Activated naive CD8-positive, alpha-beta T cell treated with anti-CD3 and anti-CD28 coated beads, Interleukin-2, amount 50 U/mL, for 24 hours (primary cell): ENCODE measurements at places on chromosomes 4 and X.

GRCh38 chr4:53183754-53184153, 182.1 kb downstream of the SCFD2 start:
- no peak for DNase-seq

- no peak for DNase-seq
These were observed 56.0 kb downstream of the PDLIM5 start for GRCh38 chr4:94507708-94508107.

GRCh38 chr4:169202145-169202699, 68.5 kb downstream of the SH3RF1 start:
- DNase-seq = no peak

- no peak for DNase-seq
These were observed 276.2 kb downstream of the CHIC1 start for GRCh38 chrX:73839152-73839551.

- no peak for DNase-seq
These were observed 31.0 kb downstream of the IRF2 start for GRCh38 chr4:184443318-184443717.

DNA sequence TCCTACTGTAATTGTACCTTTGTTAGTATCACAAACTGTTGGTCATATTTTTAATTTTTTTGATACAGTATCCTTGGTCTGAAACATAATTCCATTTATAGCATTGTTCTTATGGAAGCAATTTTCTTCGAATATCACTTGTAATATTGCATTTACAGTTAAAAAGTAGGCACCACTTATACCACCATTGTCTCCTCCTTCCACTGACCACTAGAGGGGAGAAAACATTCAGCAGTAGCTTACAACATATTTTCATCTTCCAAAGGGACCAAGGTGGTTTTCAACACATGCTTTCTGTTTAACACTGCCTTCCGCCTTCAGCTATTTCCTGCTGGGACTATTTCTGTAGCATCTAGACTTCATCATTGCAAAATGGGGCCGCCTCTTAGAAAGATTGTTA, 146.2 kb downstream of the COL4A6 start:
- no peak for DNase-seq

- no peak for DNase-seq
These were observed 1627.5 kb upstream of the TENM3 start for GRCh38 chr4:180615746-180616145.

DNA sequence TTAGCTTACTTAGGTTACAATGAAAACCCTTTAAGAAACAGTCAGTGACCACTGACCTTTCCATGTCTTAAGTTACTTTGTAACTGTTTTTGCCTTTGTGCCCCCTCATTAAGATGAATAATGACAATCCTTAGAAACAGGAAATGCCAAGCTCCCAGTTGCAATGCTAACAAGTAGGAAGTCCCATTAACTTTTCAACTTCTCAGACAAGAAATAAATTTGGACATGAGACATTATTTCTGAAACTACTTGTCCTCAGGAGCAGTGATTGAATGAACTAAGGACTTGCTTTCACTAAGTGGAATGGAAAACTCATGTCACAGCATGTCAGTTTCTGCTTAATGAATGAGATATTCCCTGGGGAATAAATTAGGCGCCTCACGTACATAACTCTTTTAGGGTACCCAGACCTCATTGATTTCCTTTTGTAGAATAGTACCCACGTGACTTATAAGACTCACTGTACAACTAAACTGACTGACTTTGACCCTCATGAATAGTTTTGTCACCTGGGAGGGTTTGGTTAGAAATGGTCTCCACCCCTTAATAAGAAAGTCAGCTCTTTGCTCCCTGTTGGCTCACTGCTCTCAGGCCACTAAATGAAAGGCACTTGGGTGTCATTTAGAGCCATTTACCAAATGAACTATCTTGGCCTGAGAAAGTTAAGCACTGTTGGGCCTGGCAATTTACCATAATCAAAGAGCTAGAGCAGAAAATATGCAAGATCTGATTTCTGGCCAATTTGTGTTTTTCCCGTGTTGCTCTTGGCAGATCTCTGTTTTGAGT, 383.9 kb downstream of the RPA4 start:
- DNase-seq = no peak

DNA sequence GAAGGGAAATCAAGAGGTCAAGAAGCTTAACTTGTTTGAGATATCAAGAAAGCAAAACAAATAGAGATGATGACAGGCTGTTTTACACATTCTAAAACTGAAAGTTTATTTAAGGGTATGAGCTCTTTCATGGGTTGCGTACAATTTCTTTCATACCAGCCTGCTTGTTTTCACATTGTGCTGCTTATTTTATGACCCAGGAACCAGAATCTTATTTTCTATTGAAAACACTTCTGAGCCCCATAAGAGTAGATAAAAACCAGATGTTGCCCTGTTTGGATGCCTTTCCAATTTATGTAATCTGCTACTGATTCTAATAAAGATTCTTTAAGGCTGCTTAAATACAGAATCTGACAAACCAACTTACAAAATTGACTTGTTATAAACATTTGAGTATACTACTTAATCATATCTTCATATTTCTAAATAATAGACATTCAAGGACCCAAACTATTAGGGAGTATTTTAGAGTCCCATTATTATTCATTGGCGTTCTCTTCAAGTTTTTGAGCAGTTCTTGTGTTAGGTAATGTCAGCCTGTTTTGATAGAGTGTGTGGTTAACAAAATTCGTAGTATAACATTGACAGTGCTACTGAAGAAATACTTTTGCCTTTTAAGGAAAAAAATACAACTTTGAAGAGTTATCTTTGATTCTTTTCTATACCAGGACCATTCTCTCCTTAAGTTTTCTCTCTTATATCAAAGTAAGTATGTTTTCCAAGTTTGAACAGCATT, 74.4 kb downstream of the PDLIM5 start:
- DNase-seq = no peak

- DNase-seq = no peak
These were observed 1199.1 kb downstream of the ADGRL3 start for GRCh38 chr4:62399242-62399641.

GRCh38 chrX:39361736-39362135, 560.5 kb downstream of the MID1IP1 start:
- no peak for DNase-seq

GRCh38 chrX:70433848-70434351, 10.7 kb upstream of the DLG3 start:
- DNase-seq = peak; percentile 76

GRCh38 chr4:19195696-19196095, 1056.0 kb upstream of the SLIT2 start:
- DNase-seq = no peak

DNA sequence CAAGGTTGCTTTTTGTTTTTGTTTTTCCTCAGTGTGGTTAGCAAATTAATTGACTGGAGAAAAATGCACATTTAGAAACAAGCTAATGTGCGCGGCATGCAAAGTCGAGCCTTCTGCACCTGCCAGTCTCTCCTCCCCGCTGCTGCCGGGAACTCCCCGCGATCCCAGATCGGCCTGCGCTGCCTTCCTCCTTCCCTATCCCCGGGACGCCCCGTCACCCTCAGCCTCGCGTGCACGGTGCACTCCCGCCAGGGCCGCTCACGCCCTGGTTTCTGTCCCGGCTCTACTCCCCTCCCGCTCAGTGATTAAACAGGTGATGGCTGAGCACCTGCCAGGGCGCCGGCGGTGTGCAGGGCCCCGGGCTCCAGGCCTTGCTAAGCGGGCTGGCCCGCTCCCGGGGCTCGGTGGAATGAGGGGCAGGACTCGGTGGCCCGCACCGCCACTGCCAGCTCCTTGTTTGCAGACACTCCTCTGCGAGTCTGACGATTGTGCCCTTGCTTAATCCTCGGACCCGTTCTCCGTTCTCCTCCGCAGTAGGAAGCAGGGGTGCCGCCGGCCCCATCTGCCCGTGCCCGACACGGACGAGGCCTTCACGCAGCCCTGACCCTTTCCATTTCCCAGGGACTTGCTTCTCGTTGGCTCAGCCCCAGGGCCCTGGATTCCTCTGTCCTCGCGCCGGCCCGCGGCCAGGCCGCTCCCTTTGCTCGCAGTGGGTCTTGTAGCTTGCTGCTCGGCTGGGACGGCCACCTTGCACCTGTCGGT, 143.4 kb downstream of the TRIML1 start:
- no peak for DNase-seq

DNA sequence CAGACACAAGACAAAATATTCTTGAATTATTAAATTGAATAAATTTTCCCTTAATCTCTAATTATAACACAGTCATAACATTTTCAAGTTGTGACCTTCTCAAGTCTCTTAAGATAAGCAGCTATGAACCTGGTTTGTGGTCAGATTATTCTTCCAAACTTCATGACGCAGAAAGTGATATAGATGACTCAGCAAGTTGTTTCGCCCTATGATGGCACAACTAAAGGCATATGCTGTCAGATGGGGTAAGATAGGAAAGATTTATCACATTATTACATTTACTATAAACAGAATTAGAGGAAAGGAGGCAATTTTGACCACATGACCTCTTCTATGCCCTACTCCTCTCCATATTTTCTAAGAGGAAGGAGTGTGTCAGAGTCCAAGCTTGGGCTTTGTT, 4.6 kb upstream of the DCAF12L2 start:
- no peak for DNase-seq

DNA sequence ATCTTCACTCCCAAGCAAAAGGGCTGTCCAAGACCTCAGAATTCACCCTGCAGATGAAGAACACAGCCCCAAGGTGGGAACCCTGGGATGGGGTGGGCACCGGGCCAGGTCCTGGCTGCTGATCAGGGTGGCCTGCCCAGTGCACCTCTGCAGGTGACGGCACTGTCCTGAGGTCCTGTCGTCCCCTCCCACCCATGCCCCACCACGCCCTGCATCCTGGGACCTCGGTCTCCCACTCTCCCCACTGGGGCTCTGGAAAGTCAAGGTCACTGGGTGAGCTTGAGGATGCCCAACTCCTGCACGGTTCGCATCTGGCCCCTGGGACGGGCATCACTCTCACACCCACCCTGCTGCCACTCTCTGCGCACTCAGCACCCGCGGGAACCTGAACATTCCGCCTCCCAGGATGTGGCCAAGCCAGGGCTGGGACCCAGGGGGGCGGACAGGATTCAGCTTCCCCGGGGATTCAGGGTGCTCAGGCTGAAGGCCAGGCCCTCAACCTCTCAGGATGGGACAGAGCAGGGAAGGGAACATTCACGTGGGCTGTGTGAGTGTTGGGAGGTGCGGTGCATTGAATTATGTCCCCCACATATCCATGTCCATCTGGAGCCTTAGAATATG, 115.9 kb downstream of the CPZ start:
- no peak for DNase-seq

DNA sequence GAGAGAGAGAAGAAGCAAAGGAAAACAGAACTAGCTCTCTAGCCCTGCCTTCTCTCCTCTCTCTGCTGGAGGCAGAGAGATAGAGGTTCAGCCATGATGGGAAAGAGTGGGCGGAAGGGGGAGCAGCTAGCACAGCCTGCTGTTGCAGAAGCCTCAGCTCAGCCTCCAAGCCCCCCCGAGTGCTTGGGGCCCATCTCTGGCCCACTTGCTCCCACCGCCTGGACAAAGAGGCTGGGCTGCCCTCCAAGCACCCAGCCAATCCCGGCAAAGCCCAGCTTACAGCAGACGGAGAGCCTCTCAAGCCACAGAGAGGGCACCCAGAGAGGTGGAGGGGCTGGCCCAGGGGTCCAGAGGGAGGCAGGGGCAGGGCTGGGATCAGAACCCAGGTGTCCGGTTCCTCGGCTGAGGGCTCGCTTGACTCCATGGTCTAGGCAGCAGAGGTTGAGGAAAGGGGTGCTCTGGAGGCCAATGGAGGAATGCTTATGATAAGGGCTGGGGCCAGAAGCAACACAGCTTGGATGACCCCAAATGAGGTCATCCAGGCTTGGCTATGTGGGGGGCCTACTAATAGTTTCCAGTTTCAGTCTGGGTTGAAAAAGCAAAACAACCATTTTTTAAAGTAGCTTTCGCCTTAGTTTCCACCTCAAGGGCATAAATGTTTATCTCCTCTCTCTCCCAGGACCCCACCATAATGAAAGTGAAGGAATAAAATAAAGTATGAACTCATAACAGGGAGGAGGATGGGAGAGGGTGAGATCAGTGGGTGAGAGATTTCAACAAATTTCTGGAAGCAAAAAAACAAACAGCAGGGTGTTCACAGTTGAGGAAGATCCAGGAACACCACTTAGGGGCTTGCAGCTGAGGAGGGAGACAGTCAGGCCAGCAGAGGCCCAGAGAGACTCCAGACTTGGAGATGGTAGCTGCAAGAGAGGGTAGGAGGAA, 24.9 kb upstream of the IQSEC2 start:
- no peak for DNase-seq

GRCh38 chrX:97527725-97528124, 644.0 kb downstream of the RPA4 start:
- no peak for DNase-seq

- no peak for DNase-seq
These were observed 1154.4 kb downstream of the RAPGEF2 start for GRCh38 chr4:160257318-160257717.

- no peak for DNase-seq
These were observed 42.3 kb downstream of the IDS start for GRCh38 chrX:149462849-149463248.

DNA sequence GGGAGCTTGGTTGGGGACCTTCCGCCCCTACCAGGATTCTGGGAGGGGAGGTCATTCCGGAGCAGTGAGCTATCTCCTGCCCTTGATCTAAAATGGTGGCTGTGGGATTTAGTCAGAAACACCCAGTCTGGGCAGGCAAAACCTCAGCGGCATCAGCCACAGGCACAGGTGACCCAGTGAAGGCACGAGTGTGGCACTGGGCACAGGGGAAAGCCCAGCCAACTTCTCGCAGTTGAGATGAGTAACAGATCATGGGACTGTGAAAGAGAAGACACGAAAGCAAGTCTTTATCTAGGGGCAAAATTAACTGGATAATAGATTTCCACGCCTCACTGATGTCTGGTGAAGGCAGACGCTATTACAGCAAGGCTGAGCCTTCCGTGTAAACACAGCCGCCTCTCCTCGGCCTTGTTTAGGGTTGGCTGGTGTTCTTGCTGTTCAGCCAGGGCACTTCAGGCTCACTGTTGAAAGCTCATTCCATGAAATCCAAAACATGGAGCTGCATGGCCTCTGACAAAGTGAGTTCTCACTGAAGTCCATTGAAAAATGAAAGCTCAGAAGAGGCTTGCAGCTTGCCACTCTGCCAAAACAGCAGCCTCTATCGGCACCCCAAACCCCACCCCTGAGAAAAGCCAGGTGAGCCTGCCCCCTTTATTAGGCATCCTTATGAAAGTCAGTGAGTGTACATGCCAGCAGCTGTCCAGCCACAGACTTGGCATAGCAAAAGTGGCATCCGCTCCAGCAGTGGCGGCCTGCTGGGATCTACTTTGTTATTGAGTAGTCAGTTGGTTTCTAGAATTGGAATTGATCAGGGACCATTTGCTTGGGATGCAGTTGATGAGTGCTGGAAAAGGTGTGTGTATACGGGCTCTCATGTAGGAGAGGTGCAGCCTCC, 102.3 kb upstream of the MTM1 start:
- no peak for DNase-seq

- no peak for DNase-seq
These were observed 131.0 kb upstream of the MAP3K15 start for GRCh38 chrX:19646282-19646681.

- no peak for DNase-seq
These were observed 29.7 kb upstream of the SLC25A6 start for GRCh38 chrX:1421433-1422134.

- DNase-seq = peak; percentile 5
These were observed 1577.0 kb upstream of the TENM3 start for GRCh38 chr4:180665994-180666824.
